ENCODE measurements at places on chromosomes 5 and 9. TPM values are rescaled to one million over a fixed set of nuclear protein-coding genes. Genes with fewer than 3 reads are reported as not detected.

Gene ST8SIA4
- total RNA-seq = 31.6 TPM

Gene NMUR2
- total RNA-seq = not detected

Gene ARID3C
- total RNA-seq = 0.29 TPM

Gene KIAA1958
- total RNA-seq = 15.3 TPM

Gene PCDHA6
- not detected for total RNA-seq

Gene AGXT2
- not detected for total RNA-seq

Gene GLT6D1
- total RNA-seq = not detected

Gene MCC
- total RNA-seq = 5.4 TPM

Gene MYMK
- total RNA-seq = not detected

Gene OSMR
- total RNA-seq = not detected

Gene WNK2
- 2.8 TPM for total RNA-seq

Gene FAM78A
- 36.2 TPM for total RNA-seq

Gene ANKS6
- 16.9 TPM for total RNA-seq

Gene SLC9A3
- total RNA-seq = 3.3 TPM

Gene TPM2
- total RNA-seq = 5.3 TPM

Gene FGD3
- 41.6 TPM for total RNA-seq

Gene CCNO
- not detected for total RNA-seq

Gene PPP3R2
- not detected for total RNA-seq

Gene C9orf153
- total RNA-seq = 0.16 TPM

Gene IGIP
- 1.3 TPM for total RNA-seq

Gene LIX1
- total RNA-seq = not detected

Gene PLAC8L1
- total RNA-seq = 0.61 TPM

All from activated CD8-positive, alpha-beta T cell treated with anti-CD3 and anti-CD28 coated beads for 36 hours (primary cell).